ENCODE measurements at places on chromosomes 5 and 9. TPM values are rescaled to one million over a fixed set of nuclear protein-coding genes. Genes with fewer than 3 reads are reported as not detected.

- no peak for DNase-seq
These were observed 1201.4 kb upstream of the C9orf72 start for GRCh38 chr9:28774433-28775235.

GRCh38 chr9:106707738-106708474, 155.1 kb upstream of the ZNF462 start:
- DNase-seq: no peak

DNA sequence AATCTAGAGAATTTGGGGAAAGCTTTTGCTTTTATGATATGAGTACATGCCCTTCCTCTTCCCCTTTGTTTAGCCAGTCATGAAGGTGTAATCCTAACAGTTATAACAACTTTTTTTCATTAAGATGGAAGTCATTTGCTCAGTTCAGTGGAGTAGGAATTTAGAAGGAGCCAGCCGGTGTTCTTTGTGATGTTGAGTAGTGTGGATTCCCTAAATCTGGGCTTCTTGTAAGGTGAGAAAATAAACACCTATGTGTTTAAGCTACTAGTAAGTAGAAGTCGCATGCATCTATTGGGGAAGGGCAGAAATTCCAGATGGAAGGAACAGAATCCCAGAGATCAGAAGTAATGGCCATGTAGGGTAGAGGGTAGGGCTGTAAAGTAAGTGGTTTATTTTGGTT, 13.6 kb upstream of the CNTLN start:
- no peak for DNase-seq

DNA sequence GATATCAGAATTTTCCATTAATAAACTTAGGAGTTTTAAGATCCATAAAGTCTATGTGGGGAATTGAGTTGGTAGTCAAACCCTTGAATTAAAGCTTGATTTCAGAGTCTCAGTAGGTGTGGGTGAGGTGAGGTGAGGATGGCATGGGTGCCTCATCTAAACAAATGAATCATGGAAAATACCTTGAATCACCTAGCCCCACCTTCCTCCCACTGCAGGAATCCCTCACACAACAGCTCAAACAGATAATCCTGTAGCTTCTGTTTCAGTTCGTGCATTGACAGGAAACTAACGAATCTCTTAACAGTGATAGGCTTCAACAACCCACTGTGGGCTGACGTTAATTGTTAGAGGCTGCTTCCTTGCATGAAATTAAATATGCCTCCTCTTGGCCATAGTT, 185.0 kb downstream of the SREK1 start:
- no peak for DNase-seq

- no peak for DNase-seq
These were observed 240.3 kb downstream of the CACNA1B start for GRCh38 chr9:138117836-138118235.

DNA sequence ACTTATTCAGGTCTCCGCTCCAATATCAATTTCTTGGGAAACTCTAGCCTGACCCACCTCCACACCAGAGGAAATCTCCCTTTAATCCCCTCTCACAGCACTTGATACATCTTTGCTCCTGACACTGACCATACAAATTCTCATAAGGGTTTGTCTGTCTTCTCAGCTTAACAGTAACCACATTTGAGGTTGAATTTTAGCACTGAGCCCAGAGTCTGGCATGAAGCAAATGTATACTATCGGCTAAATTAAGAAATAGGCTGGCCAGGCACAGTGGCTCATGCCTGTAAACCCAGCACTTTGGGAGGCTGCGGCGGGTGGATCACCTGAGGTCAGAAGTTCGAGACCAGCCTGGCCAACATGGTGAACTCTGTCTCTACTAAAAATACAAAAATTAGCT, 9.7 kb downstream of the CDK5RAP2 start:
- DNase-seq: no peak

DNA sequence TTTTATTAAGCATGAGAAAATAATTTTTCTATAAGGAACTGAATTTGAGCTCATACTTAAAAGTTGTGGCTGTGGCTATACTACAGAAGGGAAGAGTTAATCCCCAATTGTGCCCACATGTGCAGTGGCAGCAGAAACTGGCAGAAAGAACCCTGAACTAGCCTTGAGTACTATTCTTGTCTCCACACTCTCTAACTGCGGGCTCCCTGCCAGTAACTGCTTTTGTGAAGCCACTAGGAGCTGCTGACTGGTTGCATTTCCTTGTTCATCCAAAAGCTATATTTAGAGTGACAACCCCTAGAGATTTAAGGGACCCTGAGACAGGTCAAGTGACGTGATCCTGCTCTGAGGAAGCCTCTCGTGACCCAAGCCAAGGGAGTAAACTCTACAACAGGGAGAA, 238.6 kb downstream of the ELAVL2 start:
- peak; percentile 63 for DNase-seq

DNA sequence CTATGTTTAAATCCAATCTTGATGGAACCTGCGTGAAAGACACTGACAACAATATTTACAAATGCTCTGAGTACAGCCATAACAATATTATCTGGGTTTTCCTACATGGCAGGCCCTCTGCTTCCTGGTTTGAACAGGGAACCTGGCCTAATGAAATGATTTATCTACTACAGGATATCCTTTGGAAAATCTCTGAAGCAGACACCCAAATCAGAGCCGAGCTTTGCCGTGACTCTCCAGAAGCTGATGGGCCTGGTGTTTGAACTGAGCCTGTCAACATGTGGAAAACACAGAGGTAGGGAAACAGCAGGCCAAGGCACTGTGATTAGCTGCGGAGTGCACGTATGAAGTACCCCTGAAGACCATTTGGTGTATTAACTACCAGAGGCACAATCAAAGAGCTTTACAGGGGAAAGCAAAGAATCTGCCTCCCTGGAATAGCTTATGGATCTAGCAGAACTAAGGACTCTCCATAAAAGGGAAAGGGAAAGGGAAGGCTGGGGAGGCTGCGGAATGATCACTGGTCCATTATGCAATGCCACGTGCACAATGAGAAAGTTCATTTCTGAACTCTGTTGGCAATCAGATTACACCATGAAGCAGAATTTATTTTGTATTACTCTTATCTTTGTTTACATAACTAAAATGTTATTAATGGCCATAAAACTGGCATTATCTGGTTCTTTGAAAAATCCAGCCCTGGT, 321.9 kb downstream of the EBF1 start:
- peak; percentile 49 for DNase-seq

GRCh38 chr5:146409054-146409671, 38.0 kb upstream of the TCERG1 start:
- DNase-seq: no peak

GRCh38 chr5:31823472-31823871, 184.5 kb downstream of the PDZD2 start:
- no peak for DNase-seq

DNA sequence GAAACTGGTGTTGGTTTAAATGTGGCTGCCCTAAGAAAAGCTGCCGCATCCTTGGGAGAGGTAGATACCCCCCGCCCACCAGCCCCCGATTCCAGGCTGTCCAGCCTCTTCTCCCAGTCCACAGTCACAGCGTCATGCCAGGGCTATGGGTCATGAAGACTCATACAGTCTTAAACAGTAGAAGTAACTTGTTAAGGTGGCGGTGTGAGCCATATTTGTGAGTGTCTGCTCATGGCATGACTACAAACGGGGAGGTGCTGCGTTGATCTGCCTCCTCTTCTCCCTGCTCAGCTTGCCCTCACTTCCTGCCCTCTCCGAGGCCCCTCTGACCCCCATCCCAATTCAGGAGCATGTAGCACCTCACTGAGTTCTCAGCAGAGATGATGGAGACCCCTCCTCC, 20.8 kb downstream of the FGD3 start:
- DNase-seq: no peak

- DNase-seq: peak; percentile 60
These were observed 820 bp upstream of the NFX1 start for GRCh38 chr9:33289496-33289895.

- DNase-seq: no peak
These were observed 38.3 kb downstream of the MOCS2 start for GRCh38 chr5:53071298-53071697.

- no peak for DNase-seq
These were observed 42.6 kb downstream of the LPAR1 start for GRCh38 chr9:110995420-110996340.

GRCh38 chr5:135694906-135695305, 116.1 kb upstream of the CXCL14 start:
- no peak for DNase-seq

Gene TEX48
- not detected for total RNA-seq

Gene DENND1A
- 24.4 TPM for total RNA-seq

Gene TLX3
- total RNA-seq: not detected

Gene COL23A1
- 3.5 TPM for total RNA-seq

Gene GPR21
- total RNA-seq: 7.8 TPM

Gene FRRS1L
- total RNA-seq: 11.0 TPM

Gene STPG3
- total RNA-seq: not detected

Gene LIX1
- total RNA-seq: not detected

All from ureter (tissue), 1 donor.